ENCODE measurements at places on chromosomes 3 and 15.

DNA sequence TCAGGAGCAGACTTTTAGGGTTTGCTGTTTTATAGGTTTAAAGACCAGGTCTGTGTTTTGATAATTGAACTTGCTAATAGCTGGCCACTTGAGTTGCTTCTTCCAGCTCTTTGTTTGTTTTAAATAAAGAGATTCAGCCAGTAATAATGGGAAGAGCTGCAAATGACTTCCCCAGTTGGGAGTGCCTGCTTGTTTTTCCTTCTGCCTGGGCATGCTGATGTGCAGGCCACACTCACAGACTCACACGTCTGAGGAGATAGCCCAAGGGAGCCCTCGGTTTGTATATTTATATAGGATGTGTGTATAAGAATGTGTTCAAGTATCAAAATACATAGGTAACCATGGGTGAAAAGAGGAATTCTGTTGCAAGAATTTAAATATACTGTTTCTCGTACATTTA is 78.2 kb upstream of the BOC start:
- no peak for DNase-seq

DNA sequence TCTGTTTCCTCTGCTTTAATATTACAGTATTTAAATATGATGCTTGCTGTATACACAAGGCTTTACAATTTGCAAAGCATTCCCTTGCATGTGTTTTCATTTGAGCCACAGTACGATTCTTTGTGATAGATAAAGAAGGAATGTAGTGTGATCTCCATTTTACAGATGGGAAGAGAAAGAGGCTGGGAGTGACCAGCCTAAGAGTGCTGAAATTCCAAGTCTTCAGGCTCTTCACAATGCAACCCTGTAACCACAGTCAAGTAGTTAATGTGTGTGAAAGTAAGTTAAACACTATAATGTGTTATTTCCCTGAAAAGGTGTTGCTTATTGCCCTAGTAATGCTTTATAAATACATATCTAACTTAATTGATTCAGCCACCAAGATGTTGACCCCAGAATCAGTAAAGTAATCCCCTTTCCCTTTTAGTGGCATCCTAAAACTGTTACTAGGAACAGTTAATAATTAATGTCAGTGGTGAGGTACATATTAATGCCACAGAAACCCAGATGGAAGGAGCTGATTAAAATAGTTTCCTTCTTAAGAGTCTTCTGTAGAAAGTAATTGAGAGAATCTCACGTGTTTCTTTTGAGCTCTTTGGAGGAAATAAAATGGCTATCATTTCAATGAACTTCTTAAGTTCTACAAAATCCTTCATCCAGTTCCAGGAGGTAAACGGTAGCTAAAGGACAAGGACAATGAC is 110.4 kb downstream of the IL12A start:
- DNase-seq: no peak

DNA sequence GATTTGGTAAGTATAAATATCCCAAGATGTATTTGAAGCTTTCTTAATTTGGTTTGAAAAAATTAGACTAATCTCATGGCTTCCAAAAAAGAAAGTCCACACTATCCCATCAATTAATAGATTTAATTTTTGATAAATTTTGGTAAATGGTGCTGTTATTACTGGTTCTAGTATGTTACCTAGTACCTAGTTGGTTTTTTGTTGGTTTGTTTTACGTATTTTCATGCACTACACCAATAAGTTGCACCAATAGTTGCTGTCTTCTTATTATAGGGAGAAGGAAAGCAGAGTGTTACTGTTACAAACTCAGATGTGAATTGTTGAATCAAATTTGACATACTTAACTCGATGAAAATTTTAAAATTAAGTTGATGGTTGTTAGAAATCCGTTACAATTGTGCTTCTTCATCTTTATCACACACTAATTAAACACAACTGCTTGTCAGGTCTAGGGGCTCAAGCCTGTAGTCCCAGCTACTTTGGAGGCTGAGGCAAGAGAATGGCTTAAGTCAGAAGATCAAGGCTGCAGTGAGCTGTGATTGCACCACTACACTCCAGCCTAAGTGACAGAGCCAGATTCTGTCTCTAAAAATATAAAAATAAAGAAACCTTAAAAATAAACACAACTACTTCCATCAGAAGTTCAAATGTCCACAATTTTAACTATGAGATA is 23.1 kb upstream of the MBNL1 start:
- DNase-seq: no peak

DNA sequence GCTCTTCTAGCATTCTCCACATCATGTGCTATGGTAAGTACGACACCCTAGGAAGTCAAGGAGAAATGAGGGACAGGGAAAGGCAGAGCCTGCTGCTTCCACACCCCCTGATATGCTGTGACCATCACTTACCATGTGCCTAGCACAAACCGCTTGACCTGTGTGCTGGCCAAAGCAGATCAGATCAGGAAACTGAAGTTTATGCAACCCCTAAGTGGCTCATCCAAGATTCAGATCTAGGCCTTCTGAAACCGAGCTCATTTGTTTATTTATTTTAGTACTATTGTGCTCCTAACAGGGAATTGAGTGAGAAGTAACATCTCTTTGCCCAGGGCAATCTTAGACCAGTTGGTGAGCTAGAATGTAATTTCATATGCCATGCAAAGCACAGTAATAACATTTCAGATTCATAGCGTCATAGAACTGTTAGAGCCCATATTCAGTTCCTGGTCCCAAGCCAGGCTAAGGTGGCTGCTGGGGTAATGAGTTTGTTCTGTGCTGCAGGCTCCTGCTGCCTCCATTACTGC is at the start of gene RTP2:
Gene RTP2 (minus strand): TSS at position 51 of the 527 bp plus-strand sequence. CDS start 429 bp downstream, outside the sequence.
- no peak for DNase-seq

GRCh38 chr15:81372575-81372974 is 1.4 kb downstream of the TMC3 start:
- no peak for DNase-seq

DNA sequence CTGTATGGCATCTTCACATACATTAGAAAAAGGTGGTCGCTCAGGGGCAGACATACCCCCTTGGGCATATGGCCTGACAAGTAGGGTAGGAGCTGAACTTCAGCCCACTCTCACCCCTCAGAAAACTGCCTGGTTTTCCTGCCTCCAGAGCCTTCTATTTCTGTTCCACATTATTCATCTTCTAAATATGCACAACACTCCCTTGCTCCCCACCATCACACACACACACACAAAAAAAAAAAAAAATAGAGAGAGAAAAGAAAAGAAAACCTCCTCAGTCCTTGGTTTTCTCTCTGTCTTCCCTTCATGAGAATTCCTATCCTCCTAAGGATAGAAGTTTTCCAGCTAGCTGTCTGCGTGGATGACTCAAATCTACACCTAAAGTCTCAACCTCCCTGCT is 5.6 kb upstream of the ROPN1 start:
- DNase-seq: no peak

DNA sequence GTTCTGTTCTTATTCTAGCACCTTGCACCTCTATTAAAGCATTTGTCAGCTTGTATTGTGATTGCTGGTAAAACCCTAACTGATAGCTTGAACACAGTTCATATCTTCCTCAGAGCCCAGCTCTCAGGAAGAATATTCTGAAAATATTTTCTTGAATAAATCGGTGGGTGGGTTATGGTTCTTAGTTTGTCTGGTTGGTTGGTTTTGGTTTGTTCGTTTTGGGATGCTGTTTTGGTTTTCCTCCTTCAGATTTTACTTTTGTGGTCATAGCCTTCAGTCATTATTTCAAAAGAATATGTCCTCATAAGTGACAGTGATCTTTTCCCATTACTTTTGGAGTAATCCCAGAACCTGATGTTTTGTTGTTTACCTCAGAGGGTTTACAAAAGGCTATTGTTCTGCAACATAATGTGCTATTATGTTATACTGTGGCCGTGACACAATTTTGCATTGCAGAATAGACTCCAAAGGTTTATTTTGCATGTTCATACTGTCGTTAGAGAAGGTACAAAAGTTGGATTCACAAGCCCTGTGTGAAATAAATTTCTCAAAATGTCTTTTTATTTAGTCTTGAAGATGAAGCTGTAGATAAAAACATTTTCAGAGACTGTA is 2.7 kb upstream of the TMEM87A start:
- DNase-seq: no peak

- DNase-seq: no peak
Measured at GRCh38 chr3:42277676-42278075, 11.7 kb upstream of the CCK start.

DNA sequence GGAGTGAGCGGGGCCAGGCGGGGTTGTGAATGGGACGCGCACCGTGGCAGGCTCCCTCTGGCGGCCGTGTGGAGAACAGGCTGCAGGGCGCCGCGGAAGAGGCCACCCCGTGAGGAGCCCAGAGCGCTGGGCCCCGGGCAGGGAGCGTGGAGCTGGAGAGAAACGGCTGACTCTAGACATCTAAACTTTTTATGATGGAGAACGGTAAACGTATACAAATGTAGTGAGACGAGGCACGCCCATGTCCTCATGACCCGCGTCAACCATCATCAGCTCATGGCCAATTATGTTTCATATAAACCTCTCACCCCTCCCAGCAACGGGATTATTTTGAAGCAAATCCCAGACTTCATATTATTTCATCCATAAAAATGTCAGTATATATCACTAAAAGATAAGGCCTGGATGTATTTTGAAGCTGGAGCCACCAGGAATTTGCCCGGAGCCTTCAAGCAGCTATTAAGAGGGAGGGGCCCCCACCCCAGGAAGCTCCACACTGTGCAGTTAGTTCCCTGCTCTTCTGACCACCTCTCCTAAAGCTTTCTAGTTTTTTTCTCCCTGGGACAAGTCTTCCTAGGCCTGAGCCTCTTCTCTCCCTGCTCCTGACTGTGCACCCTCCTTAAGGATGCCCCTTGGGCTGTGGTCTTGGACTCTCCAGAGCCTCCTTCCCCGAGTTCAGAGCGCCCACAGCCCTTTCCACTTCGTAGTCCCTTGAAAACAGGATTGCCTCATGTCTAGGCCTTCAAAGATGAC is 149.5 kb downstream of the SMAD6 start:
- peak; percentile 96 for DNase-seq

DNA sequence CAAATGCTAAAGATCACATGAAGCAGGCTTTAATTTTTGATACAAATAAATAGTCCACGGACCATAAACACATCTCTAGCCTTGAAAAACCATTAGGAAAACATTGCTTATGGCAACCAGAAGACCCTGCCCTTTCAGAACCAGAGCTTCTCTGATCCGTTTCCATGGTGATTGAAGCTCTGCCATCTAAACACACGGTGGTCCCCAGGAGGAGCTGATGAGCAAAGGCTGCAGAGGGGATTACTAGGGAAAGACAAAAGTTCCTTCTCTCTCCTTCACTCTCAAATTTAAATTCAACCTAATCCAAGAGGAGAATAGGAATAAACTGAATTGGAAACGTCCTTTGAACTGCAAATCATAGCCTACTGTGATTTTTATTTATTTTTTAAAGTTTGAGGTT is 122.0 kb upstream of the ATP10A start:
- no peak for DNase-seq

- no peak for DNase-seq
Measured at GRCh38 chr3:130316169-130316568, 29.3 kb upstream of the COL6A5 start.

DNA sequence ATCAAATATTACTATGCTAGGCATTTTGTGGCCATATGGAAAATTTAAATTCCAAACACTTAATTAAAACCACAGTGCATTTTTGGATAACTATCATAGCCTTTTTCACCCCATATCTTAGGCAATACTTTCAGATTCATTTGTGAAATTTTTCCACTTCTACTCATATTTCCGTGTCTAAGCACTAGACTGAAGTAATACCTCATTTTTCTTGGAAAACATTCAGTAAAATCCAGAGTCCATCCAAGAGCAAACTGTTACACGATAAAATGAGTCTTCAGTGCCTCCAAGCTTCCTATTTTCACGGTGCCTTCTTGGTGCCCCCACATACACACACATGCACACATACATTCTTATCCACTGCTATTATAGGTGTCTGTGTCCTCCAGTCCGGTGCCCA is 845.9 kb downstream of the TBL1XR1 start:
- DNase-seq: no peak

Data from right cardiac atrium (tissue), 5 donors.